ENCODE measurements at places on chromosomes 5 and 9.

GRCh38 chr9:93141771-93142483, 7.9 kb upstream of the NINJ1 start:
- DNase-seq, result no peak

- DNase-seq, result no peak
Observed at GRCh38 chr9:16626577-16627130, 243.8 kb downstream of the BNC2 start.

DNA sequence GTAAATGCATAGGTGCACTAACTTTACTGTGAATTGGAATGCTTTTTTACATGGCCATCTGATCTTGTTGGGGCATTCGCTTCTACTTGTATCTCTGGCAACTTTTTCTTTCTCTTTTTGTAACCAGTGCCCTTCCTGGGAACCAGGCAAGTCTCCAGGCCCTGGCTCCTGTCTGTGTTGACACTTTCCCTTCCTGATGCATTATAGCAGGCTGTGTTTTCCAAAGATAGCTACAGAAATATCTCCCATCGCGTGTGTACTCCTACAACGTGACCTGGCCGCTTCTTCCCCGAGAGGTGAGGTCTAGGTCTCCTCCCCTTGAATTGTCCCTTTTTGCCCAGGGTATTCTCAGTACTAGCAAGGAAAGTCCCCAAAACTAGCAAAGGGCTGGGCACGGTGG, 81.1 kb upstream of the SPIN1 start:
- no peak for DNase-seq

GRCh38 chr5:116605310-116606070, 30.9 kb upstream of the SEMA6A start:
- no peak for DNase-seq

DNA sequence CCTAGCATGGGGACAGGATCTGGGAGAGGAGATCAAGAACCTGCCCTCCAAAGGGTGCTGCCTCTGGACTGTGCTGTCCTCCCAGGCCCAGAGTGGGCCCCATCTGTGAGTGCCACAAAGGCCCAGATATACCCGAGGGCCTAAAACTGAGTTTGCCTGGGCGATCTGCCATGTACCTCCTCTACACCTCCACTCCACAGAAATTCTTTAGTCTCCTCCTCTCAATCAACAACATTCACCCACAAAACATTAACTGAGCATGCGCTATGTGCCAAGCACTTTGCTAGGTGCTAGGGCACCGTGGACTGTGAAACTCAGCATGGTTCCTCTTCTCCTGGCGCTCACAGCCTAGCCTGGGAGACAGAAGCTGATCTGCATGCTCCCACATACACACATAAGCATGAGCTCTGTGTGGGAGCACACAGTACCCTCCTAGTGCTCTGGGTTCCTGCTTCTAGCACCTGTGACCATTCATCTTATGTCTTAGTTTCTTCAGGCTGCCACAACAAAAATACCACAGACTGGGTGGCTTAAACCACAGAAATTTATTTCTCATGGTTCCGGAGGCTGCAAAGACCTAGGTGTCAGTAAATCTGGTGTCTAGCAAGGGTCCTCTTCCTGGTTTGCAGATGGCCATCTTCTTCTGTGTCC, 82.0 kb upstream of the FSTL4 start:
- DNase-seq, result no peak

DNA sequence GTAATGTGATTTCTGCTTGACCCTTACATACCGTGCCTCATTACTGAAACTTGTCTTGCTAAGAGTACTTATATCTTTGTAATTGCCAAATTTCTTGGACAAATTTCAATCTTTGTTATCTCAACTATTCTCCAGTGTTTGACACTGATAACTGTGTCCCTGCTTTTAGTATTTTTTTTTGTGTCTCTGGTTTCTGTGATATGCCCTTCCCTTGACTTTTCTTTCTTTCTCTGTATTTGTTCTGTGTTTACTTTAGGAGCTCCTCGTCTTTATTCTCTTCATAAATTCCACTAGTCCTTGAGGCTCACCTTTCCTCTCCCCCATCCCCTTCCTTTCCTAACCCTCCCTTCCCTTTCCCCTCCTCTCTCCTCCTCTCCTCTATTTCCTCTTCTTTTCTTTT, 123.7 kb upstream of the FBXL17 start:
- no peak for DNase-seq

GRCh38 chr9:16899606-16900005, 29.1 kb upstream of the BNC2 start:
- no peak for DNase-seq

DNA sequence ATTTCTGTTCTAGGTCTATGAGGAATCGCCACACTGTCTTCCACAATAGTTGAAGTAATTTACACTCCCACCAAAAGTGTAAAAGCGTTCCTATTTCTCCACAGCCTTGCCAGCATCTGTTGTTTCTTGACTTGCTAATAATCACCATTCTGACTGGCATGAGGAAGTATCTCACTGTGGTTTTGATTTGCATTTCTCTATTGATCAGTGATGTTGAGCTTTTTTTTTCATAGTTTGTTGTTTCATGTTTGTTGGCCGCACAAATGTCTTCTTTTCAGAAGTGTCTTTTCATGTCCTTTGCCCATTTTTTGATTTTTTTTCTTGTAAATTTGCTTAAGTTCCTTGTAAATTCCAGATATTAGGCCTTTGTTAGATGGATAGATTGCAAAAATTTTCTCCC, 867.1 kb downstream of the DTWD2 start:
- DNase-seq, result no peak

GRCh38 chr9:82488313-82489200, 500.0 kb downstream of the SPATA31D1 start:
- DNase-seq, result no peak

DNA sequence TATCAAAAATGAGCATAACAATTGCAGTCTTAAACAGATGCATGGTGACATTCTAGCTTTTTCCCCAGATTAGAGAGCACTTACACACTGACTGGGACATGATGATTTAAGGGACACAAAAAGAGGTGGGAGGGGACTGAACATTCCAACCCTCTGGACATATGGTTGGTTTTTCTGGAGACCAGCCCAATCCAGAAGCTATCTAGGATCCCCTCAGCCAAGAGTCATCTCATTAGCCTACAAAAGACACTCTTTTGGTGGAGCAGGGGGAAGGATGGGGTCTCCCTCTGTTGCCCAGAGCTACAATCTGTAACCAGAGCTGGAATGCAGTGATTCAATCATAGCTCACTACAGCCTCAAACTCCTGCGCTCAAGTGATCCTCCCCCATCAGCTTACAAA, 97.3 kb upstream of the IQGAP2 start:
- no peak for DNase-seq

GRCh38 chr5:120823328-120823727, 359.2 kb downstream of the PRR16 start:
- no peak for DNase-seq

- no peak for DNase-seq
Observed at GRCh38 chr5:177511181-177511580, 1.6 kb upstream of the DOK3 start.

DNA sequence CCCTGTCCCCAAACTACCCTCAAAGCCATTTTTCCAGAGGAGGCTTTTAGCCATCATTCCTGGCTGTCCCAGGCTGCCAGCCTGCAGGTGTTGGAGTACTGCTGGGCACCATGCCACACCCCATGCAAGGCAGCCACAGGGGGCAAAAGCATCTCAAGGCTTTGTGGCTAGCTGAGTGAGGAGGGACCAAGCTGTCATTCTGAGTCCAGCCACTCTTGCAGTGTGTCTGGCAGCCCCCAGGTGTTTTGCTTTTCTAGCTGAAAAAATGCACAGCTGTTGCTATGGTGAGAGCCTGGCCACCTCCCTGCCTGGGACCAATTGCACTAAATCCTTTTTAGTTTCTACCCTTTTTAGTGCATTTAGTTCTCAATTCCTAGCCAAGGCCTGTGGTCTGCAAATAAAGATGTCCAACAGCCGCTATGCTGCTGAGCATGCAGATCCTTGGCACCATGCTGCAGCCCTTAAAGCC, 50.4 kb upstream of the PTGS1 start:
- no peak for DNase-seq

GRCh38 chr9:4293293-4293941, 6.5 kb downstream of the GLIS3 start:
- no peak for DNase-seq

GRCh38 chr5:140106101-140106500, 7.8 kb upstream of the PURA start:
- DNase-seq, result no peak

DNA sequence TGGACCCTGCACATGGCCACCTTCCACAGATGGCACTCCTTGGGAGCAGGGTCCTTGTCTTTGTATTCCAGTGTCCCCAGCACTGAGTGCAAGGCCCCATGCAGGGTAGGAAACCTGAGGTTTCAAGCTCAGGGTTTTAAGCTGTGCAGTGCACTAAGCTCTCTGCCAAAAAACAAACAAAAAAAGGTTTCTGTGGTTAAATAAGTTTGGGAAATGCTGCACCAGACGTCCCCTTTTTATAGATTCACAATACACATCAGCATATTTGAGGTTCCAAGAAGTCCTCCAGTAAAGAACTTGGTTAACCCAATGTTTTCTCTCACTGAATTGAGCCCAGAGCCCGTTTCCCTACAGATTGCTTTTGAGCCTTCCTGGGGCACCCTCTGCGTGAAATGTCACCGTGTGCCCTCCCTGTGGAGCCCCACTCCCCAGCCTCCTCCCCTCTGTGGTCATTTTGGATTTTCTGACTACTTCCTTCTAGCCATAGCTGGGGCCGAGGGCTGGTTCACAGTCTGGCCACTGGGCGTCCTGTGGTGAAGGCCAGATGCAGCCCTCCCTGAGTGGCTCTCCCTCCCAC, 17.1 kb downstream of the DELE1 start:
- DNase-seq, result no peak

- DNase-seq, result no peak
Observed at GRCh38 chr5:164051745-164052144, 546.3 kb downstream of the MAT2B start.

- no peak for DNase-seq
Observed at GRCh38 chr5:94375801-94376200, 242.6 kb downstream of the KIAA0825 start.

GRCh38 chr9:19387317-19387716, 7.3 kb upstream of the RPS6 start:
- no peak for DNase-seq

DNA sequence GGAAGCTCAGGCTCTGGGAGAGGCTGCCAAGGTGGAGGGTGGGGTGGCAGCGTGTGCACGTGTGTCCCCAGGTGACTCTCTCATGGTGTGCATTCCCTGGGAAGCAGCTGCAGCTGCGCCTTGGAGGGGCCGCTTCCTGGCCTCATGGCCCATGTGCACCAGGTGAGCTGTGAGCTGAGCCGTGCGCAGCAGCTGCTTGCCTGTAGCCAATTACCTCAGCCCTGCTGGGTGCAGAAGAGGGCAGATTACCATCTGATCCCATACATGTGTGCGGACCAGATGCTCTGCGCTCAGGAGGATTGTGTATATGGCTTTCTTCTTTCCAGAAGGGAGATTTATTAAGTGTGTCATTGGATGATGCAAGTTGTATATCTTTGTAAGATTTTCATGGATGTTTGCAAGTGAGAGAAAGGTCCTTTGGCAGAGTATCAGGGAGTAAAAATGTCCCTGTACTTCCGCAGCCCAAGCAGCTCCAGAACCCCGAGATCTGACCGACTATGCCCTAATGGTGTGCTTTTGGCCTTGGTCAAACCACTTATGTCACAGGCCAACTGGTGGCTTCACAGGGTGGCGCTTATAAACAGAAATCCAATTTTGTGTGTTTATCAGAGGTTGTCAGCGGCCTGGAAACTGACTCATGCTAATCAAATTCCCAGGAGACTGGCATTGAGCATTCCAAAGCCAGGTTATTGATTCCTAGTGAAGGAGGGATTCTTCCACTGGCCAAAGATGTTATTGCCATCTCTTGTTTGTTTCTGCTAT, 229.3 kb downstream of the GOLPH3 start:
- no peak for DNase-seq

DNA sequence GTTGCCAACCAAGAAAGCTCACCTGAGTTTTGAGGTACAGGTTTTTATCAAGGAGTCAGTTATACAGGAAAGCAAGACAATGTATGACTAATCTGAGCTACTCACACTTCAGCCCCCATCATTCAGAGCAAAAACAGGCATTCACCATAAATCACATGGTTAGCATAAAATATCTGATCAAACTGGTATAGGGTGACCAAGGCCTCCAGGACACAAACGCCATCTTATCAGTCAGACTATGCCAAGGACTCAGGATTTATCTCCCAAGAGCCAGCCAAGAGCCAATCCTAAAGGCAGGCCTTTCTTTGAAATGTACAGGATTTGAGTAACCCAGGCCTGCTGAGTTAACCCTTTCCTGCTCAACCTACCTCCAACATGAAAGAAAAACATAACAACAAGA, 313.0 kb upstream of the NREP start:
- DNase-seq, result no peak

- DNase-seq, result no peak
Observed at GRCh38 chr9:7164440-7165330, 406.9 kb downstream of the KDM4C start.

GRCh38 chr9:34457266-34458012, 931 bp downstream of the FAM219A start:
- no peak for DNase-seq

DNA sequence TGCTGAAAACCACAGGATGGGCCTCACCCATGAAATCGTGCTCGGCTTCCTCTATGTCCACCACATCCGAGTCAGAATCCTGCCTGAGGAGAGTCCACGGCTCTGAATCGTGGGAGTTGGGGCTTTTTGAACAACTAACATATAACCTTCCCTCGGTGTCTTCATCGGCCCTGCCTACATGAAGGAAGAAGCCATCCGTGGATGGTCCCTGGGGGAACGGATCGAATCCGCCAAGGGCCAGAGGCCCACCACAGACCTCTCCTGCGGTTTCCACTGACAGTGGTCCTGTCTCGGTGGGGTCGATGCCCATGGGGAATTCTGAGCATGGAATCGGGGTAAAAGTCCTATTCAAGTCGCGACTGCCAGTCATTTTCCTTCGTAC, 85.0 kb downstream of the CAMSAP1 start:
- no peak for DNase-seq

- no peak for DNase-seq
Observed at GRCh38 chr5:58394339-58394738, 65.5 kb downstream of the PLK2 start.

DNA sequence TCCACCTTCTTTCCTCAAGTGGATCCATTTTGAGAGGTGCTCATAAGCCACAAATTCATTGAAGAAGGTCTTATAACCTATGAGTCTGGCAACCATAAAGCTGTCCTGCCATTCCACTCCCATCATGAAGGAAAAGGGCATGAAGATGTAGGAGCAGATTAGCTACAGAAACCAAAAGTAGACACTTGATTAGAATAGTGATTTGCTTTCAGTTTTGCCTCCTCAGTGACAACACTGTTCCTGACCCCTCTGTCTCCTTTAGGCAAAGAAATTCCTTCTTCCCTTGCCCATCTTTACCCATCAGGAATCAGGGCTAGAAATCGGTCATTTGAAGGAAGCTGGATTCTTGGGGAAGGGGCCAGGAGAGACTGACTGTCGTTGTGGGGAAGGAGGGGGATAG, 55.2 kb downstream of the SLC28A3 start:
- DNase-seq, result no peak

DNA sequence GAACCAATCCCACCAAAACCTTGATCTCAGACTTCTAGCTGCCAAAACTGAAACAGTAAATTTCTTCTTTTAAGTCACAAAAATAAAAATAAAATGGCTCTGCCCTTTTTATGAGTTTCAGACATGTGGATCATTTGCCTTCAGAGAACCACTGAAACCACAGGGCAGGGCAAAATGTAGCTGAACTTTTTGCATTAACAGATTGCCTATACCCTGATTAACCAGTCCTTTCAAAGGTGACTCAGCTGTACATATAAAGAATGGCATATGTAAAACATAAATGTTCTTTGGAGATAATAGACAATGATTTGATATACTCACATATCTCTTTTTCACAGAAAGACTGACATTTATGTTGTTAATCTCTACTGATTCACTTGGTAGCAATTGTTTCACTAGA, 187.1 kb upstream of the GRIN3A start:
- no peak for DNase-seq

GRCh38 chr5:32786311-32786710, 75.2 kb downstream of the NPR3 start:
- DNase-seq, result no peak
